CD4-positive, alpha-beta T cell treated with Interleukin-21 for 1 hour (primary cell): ENCODE measurements at places on chromosomes 7 and 10.

- DNase-seq, result no peak
Measured at GRCh38 chr10:92655426-92655825, 34.3 kb upstream of the HHEX start.

DNA sequence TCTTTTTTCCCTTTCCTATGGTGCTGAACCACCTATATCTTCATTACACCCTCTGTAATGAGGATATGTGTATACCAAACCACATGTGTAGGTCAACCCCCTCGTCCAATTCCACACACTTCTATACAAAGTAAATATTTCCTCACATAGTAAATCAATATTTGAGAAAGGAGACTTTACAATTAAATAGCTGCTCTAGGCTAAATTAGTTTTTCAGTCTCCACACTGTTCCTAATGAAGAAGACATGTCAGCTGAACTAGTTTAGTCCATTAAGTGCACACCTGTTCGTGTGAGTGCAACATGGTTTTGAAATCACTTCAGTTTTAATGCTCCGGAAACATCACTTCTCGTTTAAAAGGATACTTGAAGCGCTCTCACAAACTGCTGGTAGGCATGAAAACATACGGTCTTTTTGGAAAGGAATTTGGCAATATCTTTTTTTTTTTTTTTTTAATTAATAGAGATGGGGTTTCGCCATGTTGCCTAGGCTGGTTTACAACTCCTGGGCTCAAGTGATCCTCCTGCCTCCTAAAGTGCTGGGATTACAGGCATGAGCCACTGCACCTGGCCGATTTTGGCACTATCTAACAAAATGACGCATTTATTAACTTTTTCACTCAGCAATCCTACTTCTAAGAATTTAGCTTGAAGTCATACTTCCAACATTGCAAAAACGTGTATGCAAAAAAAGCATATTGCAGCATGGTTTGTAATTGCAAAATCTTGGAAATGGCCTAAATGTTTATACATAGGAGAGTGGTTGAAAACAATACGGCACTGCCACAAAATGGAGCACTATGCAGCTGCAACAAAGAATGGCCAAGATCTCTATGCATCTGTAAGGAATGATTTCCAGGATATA is 2.1 kb upstream of the XRCC2 start:
- DNase-seq, result no peak

DNA sequence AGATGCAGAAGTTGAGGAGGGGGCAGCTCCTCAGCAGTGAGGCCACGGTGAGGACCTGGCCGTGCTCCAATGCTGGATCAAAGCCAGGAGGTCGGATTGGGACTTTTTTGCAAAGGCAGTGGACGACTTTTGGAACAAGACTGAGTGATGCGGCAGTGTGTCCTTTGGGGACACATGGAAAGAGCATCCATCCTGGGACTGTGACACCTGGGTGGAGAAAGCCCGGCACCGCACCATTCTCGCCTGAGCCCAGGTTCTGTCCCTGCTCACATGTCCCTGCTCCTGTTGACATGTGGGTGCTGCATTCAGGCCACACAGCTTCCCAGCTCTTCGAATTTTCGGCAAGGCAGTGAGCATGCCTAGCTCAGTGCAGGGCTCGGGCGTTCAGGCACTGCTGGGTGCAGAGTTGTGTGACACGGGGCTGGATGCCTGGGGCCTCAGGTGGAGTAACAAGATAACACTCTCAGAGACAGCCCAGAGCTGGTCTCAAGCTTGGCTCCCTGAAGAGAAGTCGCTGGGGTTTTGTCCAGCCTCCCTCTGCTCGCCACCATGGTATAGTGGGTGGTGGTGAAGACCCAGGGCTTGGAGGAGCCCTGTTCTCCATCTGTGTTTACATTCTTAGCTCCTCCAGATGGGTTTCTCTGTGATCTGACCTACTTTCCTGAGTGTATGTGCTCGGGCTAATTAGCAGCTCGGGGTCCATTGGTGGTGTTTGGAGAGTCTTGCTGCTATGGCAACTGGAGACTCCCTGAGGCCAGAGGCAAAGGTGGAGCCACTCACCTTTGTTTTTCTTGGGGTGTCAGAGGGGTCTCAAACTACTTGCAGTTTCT is 111.7 kb upstream of the BTBD16 start:
- no peak for DNase-seq

DNA sequence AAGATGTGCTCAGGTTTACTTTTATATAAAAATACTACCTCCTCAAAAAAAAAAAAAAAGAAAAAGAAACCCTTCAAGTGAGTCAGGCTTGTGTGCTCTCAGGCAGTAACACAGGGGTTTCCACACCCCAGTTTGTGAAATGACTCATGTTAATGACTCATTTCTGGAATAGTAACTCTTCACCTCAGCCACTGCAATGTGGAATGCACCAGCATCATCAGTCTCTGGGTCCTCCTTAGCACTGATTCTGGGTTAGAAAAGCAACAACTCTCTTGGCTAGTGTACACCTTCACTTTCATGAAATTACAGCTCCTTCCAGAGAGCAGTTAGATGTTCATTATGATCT is 110.6 kb downstream of the EMX2 start:
- DNase-seq, result peak; percentile 30

- no peak for DNase-seq
Measured at GRCh38 chr7:66356277-66356721, 151.2 kb downstream of the TPST1 start.

DNA sequence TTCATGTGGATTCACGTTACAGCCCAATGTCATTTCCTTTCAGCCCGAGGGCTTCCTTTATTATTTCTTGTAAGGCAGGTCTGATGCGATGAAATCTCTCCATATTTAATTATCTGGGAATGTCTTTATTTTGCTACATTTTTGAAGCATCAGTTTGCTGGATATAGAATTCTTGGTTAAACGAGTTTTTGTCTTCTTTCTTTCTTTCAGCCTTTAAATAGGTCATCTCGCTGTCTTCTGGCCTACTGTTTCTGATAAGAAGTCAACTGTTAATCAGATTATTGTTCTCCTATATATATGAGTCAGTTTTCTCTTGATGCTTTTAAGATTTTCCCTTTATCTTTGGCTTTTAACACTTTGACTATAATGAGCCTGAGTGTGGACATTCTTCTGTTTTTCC is 184.7 kb downstream of the TMEM178B start:
- no peak for DNase-seq

- no peak for DNase-seq
Measured at GRCh38 chr10:8670461-8670860, 616.0 kb downstream of the GATA3 start.

DNA sequence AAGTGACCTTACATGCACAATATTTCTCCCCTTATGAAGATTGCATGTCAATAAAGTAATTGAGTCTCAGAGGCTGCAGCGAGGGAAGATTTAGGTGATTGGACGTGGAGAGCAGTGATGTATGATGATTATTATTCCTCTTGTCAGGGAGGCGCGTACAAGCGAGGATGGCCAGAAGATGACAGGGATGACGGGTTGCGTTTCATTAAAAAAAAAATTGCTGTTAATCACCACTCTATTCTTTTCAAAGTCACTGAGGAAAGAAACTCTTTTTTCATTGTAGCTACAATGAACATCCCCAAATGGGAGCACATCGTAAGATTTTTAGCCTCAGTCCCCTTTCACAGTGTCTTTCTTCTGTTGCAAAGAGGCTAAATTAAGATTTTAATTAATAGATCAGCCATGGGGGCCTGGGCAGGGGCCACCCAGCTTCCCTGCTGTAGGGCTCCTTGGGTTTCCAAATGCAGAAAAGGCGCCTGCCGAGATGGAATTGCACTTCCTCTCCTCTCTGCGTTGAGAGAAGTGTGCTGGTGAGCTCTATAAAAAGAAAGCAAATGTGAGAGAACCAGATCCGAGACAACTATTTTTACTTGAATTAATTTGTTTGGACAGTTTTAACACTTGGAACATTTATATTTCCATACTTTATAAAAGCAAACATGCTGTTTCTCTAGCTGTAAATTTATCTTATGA is 998.1 kb downstream of the LRMDA start:
- DNase-seq, result no peak

DNA sequence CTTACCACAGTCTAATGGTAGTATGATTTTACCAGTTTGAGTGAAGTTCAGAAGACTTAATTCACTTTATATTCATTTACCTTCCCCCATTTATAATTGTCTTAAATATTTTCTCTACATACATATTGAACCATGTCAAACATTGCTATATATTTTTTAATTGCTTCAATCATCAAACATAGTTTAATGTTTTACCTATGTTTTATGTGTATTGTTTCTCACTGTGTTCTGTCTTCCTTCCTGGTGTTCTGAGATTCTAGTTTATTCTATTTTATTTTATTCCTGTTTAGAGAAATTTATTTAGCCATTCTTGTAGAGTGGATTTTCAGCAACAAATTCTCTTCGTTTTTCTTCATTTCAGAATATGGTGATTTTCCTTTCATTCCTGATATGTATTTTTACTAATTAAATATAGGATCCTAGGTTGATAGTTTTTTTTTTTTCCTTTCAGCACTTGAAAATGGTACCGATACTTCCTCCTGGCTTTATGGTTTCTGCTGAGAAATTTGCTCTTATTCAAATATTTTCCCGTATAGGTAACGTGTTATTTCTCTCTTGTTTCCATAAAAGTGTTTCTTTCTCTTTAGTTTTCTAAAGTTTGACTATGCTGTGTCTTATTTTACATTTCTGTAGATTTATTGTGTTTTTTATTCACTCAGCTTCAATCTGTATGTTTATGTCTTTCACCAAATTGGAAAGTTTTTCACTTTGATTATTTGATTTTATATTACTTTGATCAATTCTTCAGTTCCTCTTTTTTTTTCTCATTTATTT is 201.8 kb upstream of the AGR3 start:
- no peak for DNase-seq

- DNase-seq, result peak; percentile 43
Measured at GRCh38 chr10:119817991-119818888, 54.4 kb downstream of the MCMBP start.

DNA sequence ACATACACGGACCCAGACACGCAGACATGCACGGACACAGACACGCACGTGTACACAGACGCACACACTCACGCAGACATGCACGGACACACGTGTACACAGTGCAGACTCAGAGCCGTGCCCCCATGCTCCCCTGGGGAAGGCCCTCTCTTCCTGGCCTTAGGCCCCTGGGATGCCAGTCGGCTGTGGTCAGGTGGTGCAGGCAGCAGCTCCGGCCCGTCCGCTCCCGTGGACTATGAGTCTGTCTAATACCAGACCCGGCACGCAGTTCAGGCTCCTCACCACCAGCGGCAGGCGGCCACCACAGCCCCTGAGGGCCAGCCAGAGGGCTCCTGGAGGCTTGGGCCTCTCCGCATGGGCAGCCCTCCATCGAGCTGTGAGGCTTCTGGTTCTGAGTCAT is 52.0 kb upstream of the NKX6-2 start:
- no peak for DNase-seq

DNA sequence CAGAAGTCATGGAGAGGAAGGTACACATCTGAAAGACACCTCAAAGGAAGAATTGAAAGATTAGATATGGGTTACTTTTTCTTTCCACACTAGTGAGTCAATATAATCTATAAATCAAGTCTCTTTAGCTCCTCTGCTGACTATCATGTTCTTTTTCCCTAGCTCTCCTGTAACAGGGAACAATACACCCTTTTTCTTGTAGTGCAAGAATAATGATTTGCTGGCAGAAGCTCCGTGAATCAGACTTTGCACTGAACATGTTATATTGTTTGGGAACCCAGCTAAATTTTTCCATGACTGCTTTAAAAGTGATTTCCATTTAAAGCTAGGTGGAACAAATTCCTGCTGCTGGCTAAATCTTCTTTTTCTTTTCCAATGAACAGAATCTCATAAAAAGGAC is 756.6 kb upstream of the C7orf33 start:
- no peak for DNase-seq

- DNase-seq, result no peak
Measured at GRCh38 chr7:108413782-108414492, 42.3 kb downstream of the NRCAM start.

DNA sequence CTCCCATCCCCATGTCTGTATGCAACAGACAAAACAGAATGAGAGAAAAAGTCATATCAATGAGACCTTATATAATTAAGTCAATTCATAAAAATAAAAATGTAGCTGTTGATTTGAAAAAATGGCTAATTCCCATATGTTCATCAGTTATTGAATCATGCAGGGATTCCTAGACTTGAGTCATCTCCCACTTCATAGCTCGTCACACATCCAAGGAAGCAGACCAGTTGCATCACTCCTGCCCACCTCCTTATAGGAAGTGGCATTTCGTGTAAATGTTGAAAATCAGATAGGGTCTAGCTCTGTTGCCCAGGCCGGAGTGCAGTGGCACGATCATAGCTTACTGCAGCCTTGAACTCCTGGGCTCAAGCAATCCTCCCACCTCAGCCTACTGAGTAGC is 56.1 kb upstream of the SH2B2 start:
- no peak for DNase-seq

DNA sequence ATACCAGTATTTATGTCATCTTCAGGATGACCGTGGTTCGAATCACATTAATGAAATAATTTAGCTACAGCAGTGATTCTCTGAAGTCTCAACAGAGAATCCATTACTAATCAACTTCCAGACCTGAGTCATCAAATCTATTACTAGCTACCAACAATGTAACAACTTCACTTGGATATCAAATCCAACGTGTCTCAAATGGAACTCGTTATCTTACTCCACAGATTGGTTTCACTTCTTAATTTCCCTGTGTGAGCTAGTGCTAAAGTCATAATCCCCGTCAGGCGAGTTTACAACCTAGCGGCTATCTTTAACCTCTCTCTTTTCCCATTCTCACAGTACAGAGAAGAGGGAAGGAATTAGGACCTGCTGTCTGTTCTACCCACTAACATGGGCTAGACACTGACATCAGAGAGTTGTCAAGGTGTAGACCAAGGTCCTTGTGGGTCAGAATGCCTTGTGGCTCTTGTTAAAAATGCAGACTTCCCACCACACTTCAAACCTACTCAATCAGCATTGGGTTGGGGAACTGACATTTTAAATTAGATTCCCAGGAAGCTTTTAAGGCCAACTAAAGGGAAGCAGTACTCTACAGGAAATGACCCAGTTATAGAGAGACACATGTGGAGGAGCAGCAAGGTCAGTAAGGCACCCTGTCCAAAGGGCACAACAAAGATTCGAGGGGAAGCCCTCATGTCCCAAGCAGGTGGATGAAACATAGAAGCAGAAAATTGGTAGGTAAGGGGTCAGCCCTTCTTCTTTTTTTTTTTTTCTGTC is 57.3 kb upstream of the GSAP start:
- no peak for DNase-seq

GRCh38 chr7:28729281-28729680 is 228.8 kb downstream of the TRIL start:
- no peak for DNase-seq

- no peak for DNase-seq
Measured at GRCh38 chr10:9009505-9009904, 955.0 kb downstream of the GATA3 start.

DNA sequence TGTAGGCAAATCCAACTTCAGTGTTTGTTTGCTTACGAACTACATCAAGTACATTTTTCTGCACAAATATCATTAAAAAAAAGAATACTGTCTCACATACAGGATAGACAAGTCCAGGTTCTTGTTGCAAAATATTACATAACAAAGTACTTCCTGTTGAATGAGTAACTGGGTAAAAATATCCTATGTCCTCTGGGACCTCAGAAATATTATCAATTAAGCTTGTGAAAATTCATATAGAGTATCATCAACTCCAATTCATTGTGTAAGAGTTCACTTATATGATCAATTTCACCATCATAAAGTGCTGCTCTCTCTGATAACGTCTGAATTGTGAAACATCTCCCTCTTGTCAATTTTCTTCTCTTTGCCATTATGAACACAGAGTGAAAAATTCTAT is 22.6 kb downstream of the HERC4 start:
- DNase-seq, result no peak
